ENCODE measurements at places on chromosomes 4 and X.

- DNase-seq: no peak
Measured at GRCh38 chrX:39903343-39903742, 194.4 kb downstream of the BCOR start.

GRCh38 chrX:117002981-117003380, 540.2 kb upstream of the CT83 start:
- no peak for DNase-seq

DNA sequence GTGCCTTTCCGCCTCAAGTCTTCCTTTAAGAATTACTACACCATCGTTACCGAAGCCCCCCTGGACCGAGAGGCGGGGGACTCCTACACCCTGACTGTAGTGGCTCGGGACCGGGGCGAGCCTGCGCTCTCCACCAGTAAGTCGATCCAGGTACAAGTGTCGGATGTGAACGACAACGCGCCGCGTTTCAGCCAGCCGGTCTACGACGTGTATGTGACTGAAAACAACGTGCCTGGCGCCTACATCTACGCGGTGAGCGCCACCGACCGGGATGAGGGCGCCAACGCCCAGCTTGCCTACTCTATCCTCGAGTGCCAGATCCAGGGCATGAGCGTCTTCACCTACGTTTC, 2.2 kb downstream of the PCDH10 start:
- no peak for DNase-seq

- DNase-seq: no peak
Measured at GRCh38 chrX:129958083-129958465, 24.4 kb upstream of the BCORL1 start.

DNA sequence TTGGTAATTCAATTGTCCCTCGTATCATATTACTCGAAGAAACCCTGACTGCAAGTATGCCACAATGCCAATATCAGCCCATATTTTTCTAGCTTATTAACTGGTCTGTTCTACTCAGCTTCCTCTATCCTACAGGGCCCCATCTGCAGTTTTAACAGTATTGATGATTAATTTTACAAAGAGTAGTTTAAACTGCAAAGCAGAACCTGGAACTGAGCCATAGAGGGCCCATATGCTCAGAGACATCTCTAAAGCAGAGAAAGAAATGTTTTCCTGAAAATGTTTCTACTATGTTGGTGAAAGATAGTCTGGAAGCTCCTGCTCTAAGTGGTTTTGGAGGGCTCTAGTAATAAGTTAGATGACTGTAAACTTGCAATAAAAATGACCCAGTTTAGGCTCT, 259.4 kb upstream of the CENPE start:
- no peak for DNase-seq

DNA sequence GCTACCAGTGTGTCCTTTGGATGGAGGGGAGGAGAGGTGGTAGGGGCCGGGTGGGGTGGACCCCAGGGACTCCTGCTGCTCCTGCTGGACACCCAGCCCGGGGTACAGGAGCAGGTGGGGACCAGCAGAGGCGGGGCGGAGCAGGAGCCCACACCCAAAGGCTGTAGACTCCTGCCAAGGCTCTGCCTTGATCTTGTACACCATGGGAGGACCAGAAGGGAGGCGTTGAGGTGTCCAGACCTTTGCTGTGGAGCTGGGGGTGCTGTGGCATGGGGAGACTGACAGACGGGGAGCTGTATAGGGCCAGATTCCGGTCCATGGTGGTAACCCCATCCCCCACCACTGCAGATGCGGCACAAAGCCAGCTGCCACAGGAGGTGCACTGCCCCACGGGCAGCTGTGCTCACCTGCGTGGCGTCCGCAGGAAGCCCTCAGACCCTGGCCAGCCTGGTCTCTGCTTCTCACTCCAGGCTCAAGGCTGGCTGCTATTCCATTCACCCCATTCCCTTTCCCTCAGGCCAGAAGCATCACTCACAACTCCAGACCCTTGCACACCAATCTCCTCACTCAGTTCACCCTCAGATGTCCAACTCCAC, 5.0 kb upstream of the SLC26A1 start:
- no peak for DNase-seq

DNA sequence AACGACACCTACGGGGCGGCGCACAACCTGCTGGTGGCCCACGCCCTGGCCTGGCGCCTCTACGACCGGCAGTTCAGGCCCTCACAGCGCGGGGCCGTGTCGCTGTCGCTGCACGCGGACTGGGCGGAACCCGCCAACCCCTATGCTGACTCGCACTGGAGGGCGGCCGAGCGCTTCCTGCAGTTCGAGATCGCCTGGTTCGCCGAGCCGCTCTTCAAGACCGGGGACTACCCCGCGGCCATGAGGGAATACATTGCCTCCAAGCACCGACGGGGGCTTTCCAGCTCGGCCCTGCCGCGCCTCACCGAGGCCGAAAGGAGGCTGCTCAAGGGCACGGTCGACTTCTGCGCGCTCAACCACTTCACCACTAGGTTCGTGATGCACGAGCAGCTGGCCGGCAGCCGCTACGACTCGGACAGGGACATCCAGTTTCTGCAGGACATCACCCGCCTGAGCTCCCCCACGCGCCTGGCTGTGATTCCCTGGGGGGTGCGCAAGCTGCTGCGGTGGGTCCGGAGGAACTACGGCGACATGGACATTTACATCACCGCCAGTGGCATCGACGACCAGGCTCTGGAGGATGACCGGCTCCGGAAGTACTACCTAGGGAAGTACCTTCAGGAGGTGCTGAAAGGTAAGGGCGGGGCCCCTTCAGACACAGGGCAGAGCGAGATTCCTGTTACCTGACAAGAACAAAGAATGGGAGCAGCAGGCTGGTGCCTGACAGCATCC, 11.7 kb downstream of the RPL9 start:
- DNase-seq: no peak

DNA sequence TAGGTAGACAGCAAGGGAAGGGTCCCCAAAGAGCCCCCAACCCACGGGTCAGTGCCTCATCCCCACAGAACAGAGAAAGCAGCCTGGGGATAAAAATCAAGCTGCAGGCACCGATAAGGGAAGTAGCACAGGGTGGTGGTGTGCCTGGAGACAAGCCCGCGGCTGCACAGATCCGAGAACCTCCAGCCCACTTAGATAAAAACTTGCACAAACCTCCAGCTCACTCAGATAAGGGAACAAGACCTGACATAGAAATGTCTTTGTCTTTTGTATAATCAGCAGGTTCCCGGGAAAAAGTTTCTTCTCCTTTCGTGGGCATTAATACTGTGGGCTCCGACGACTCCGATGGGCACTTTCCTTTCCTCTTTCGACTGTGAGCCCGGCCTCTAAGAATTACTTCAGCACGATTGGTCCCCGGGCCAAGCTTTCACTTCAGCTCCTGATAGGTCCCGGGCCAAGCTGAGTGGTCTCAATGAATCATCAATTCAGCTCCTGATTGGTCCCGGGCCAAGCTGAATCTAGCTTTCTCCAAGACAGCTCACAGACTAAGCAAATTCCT, 32.4 kb downstream of the PRDX4 start:
- no peak for DNase-seq

- no peak for DNase-seq
Measured at GRCh38 chr4:89248879-89249281, 58.7 kb downstream of the GPRIN3 start.

GRCh38 chr4:109574443-109574850, 14.4 kb downstream of the MCUB start:
- DNase-seq: no peak

GRCh38 chrX:52422884-52423283, 54.1 kb downstream of the XAGE2 start:
- DNase-seq: no peak

DNA sequence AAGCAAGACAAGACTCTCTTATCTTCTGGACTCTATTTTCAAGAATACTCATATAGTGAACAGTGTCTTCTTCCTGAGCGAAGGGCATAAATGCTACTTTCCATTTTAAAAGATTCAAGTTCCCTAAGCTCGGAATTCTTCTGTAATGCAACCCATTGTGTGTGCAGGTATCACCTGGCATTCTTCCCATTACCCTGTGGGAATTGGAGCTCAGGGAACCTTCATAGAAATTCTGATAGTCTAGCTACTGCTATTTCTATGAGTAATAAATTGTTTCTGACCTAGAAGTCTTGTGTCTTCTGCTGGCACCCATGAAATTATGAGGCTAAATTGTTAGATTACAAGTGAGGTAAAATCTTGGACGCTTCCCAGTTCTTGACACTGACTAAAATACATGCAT, 324.1 kb upstream of the DIPK2B start:
- no peak for DNase-seq
